ENCODE measurements at places on chromosomes 1 and 21. TPM values are rescaled to one million over a fixed set of nuclear protein-coding genes. Genes with fewer than 3 reads are reported as not detected.

DNA sequence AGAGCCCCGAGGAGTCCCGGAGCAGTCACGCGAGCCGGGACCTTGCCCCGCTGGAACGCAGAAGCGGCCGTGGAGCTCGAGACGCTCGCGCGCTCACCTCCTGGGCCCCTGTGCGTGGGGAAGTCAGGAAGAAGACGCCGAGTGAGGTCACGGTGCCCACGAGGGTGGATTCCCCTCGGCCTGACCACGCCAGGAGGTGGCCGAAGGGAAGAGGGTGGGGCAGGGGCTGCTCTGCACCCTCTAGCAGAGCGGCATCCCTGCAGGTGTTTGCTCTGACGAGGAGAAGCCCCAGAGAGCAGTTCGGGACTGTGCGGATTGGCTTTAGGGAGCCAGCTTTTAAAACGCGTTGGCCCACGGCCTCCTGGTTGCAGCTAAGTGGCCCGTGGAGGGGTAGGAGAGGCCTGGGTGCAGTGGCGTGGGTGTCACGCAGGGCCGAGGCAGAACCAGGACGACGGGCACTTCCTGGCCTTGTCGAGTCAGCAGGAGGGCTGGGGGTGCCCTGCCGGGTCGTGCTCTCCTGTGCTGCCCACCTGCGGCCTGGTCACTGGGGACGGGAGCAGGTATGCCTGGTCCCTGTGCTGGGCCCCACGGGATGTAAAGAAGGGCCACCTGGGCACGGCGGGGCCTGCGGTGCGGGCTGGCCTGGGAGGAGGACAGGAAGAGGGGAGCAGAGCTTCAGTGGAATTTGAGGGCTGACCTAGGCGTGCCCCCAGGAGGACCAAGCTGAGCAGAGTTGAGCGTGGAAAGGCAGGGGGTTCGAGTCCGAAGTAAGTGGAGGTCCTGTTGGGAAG lies 1.0 kb downstream of the PDXK start:
- no peak for DNase-seq

GRCh38 chr1:160758521-160758920 lies 19.5 kb downstream of the SLAMF7 start:
- DNase-seq = no peak

The LRRC8C gene
- 5.7 TPM for polyA plus RNA-seq

The PBX1 gene
- polyA plus RNA-seq = 46.4 TPM

Measured in BJ (cell line).